Kidney (tissue), 22 donors: ENCODE measurements at places on chromosomes 1 and 21. TPM values are rescaled to one million over a fixed set of nuclear protein-coding genes. Genes with fewer than 3 reads are reported as not detected.

PRR9 gene
- not detected for total RNA-seq

PITHD1 gene
- 40.4 TPM for total RNA-seq

HUNK gene
- 17.2 TPM for total RNA-seq

ITGB3BP gene
- 27.2 TPM for total RNA-seq

KLHDC9 gene
- total RNA-seq, result 21.9 TPM

KISS1 gene
- total RNA-seq, result 0.50 TPM

RBP7 gene
- total RNA-seq, result 21.2 TPM

TNFRSF18 gene
- total RNA-seq, result 8.1 TPM

GBP1 gene
- 17.9 TPM for total RNA-seq

CYP4Z1 gene
- total RNA-seq, result 0.22 TPM

FCGR2B gene
- total RNA-seq, result 19.7 TPM

CD5L gene
- total RNA-seq, result 0.19 TPM

GNG12 gene
- 89.3 TPM for total RNA-seq

LCE1D gene
- total RNA-seq, result not detected

GRCh38 chr1:159826441-159827101 lies at the start of gene SLAMF8:
Gene SLAMF8, plus strand, starts transcription at chr1:159826873. Its CDS starts 26 bp downstream, at chr1:159826899.
- no peaks in the 10 kb centered on the region for H3K4me1 ChIP-seq
- no peaks in the 10 kb centered on the region for H3K36me3 ChIP-seq
- H3K27me3 ChIP-seq, result no peaks in the 10 kb centered on the region
- no peak for DNase-seq
- no peak within 1 kb of the TSS for H3K4me3 ChIP-seq
- no peak within 1 kb of the TSS for H3K27ac ChIP-seq

- peaks cover 8% of the 10 kb centered on the region for H3K4me1 ChIP-seq
- H3K27me3 ChIP-seq, result no peaks in the 10 kb centered on the region
- DNase-seq, result no peak
- H3K36me3 ChIP-seq, result peaks cover 5% of the 10 kb centered on the region
- H3K4me3 ChIP-seq, result no peak overlapping the region
Measured at GRCh38 chr1:75791022-75791421, 5.0 kb downstream of the RABGGTB start.

DNA sequence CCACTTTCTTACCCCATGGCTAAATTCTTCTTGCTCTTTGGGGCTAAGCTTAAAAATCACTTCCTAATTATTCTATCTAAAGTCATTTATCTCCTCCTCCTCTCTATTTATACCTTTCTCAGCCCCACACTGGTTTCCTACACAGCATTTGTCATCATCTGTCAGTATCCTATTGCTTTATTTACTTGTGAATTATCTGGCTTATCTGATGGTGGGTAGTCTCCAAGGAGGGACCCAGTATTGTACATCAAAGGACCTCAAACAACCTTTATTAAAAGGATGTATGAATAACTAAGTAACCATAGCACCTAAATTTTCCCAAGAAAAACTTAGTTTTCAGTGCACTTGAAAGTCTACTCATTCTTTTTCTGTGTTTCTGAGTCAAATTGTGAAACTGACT lies 332.7 kb upstream of the SNX7 start:
- no peak overlapping the region for H3K27ac ChIP-seq
- peaks cover 2% of the 10 kb centered on the region for H3K4me1 ChIP-seq
- H3K27me3 ChIP-seq, result no peaks in the 10 kb centered on the region
- no peak overlapping the region for H3K4me3 ChIP-seq

GRCh38 chr1:183480971-183481441 lies 8.7 kb downstream of the SMG7 start:
- no peaks in the 10 kb centered on the region for H3K27me3 ChIP-seq
- H3K27ac ChIP-seq, result no peak overlapping the region
- H3K4me3 ChIP-seq, result no peak overlapping the region
- no peaks in the 10 kb centered on the region for H3K36me3 ChIP-seq
- H3K4me1 ChIP-seq, result no peaks in the 10 kb centered on the region

GRCh38 chr1:98898940-98899339 lies 105.7 kb downstream of the PLPPR5 start:
- H3K27me3 ChIP-seq, result no peaks in the 10 kb centered on the region
- no peak overlapping the region for H3K27ac ChIP-seq
- no peaks in the 10 kb centered on the region for H3K36me3 ChIP-seq
- no peak for DNase-seq

DNA sequence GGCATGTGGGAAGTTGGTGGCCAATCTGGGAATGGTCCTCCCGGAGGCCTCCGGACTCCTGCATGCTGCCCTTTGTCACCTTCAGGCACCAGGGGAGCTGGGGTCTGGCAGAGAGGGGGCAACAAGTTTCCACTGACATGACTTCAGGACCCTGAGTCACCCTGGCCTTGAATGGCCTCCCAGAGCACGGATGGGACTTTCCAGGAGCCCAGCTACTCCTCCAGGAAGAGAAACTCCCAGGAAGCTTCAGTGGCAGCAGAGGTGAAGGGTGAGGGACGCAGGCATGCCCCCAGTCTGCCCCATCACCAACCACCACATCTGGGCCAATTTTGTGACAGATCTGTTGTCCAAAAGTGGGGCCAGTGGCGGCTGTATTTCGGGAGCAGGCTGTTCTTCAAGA lies 55.9 kb upstream of the WASF2 start:
- H3K36me3 ChIP-seq, result peaks cover 5% of the 10 kb centered on the region
- no peak for DNase-seq
- no peak overlapping the region for H3K4me3 ChIP-seq
- H3K27me3 ChIP-seq, result no peaks in the 10 kb centered on the region
- H3K4me1 ChIP-seq, result peaks cover 12% of the 10 kb centered on the region

DNA sequence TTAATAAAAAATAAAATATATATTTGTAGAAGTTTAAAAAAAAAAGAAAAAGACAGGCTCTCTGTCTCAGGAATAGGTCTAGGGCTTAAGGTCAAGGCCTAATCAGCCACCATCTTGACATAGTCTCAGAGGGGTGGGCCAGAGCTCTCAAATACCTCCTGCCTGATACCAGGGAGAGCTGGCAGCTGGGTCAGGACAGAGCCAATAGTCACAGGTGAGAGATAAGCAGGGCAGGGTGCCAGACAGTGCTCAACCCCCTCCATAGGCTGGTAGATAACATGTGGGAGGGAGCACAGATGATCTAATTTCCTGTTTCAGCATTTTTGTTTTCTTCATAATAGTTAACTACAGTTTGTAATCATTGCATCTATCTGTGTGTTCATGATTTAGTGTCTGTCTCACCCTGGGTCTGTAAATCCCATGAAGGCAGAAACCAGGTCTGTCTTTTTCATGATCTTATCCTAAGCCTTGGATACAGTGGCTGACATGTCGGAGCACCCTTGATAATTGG lies 152.0 kb upstream of the GRIK3 start:
- H3K27ac ChIP-seq, result no peak overlapping the region
- no peaks in the 10 kb centered on the region for H3K4me1 ChIP-seq
- no peak for DNase-seq
- H3K36me3 ChIP-seq, result no peaks in the 10 kb centered on the region
- no peak overlapping the region for H3K4me3 ChIP-seq
- no peaks in the 10 kb centered on the region for H3K27me3 ChIP-seq

GRCh38 chr21:45816794-45817193 lies 164.8 kb upstream of the COL6A1 start:
- no peak overlapping the region for H3K27ac ChIP-seq
- H3K4me3 ChIP-seq, result no peak overlapping the region
- H3K36me3 ChIP-seq, result no peaks in the 10 kb centered on the region
- no peaks in the 10 kb centered on the region for H3K4me1 ChIP-seq

DNA sequence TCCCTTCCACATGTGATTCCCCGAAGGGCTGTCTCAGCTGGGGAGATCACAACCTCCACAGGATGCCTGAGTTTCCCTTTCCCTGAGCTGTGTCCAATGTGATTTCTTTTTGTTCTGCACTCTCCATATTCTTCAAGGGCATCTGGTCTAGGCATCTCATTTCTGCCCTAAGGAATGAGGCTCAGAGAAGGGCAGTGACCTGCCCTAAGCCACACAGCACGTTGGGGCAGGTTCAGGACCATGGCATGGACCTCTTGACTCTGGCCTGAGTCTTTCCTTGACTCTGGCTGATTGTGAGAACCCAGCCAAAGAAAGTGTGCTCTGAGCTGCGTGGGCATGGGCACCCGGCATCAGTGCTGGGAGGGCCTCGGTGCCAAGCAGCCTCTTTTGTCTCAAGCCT lies 590.3 kb downstream of the PTPRU start:
- DNase-seq, result no peak
- H3K4me1 ChIP-seq, result no peaks in the 10 kb centered on the region
- no peak overlapping the region for H3K27ac ChIP-seq
- no peak overlapping the region for H3K4me3 ChIP-seq

DNA sequence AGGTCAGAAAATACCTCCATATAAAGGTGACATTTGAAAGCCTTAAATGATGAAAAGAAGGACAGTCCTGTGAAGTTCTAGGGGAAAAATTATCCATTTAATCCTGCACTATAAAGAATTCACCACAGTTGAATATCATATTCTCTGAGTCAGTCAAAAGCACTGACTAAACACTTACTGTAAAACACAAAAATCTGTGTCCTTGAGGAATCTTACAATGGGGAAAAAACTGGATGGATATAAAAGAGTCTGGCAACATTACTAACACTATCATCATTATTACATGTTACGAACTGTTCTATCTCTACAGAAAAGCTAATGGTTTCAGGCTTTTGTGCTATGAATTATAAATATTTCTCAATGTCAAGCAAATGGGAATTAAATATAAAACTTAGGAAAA lies 42.4 kb upstream of the HP1BP3 start:
- no peaks in the 10 kb centered on the region for H3K36me3 ChIP-seq
- H3K4me3 ChIP-seq, result no peak overlapping the region
- H3K27me3 ChIP-seq, result no peaks in the 10 kb centered on the region
- H3K27ac ChIP-seq, result no peak overlapping the region
- no peaks in the 10 kb centered on the region for H3K4me1 ChIP-seq

GRCh38 chr1:54359393-54360162 lies 46.6 kb downstream of the SSBP3 start:
- no peak overlapping the region for H3K27ac ChIP-seq
- peaks cover 30% of the 10 kb centered on the region for H3K4me1 ChIP-seq
- no peaks in the 10 kb centered on the region for H3K27me3 ChIP-seq

- no peak for DNase-seq
- H3K27me3 ChIP-seq, result no peaks in the 10 kb centered on the region
- H3K36me3 ChIP-seq, result no peaks in the 10 kb centered on the region
- no peak overlapping the region for H3K4me3 ChIP-seq
Measured at GRCh38 chr1:234330843-234331215, 42.4 kb upstream of the COA6 start.

- H3K4me1 ChIP-seq, result no peaks in the 10 kb centered on the region
- H3K4me3 ChIP-seq, result no peak overlapping the region
- no peak for DNase-seq
- no peaks in the 10 kb centered on the region for H3K27me3 ChIP-seq
- no peaks in the 10 kb centered on the region for H3K36me3 ChIP-seq
Measured at GRCh38 chr1:14190508-14190907, 408.0 kb upstream of the KAZN start.

GRCh38 chr1:203914292-203914691 lies 52.9 kb downstream of the SNRPE start:
- DNase-seq, result no peak
- H3K27me3 ChIP-seq, result no peaks in the 10 kb centered on the region
- H3K4me3 ChIP-seq, result no peak overlapping the region
- no peaks in the 10 kb centered on the region for H3K36me3 ChIP-seq
- H3K4me1 ChIP-seq, result no peaks in the 10 kb centered on the region

DNA sequence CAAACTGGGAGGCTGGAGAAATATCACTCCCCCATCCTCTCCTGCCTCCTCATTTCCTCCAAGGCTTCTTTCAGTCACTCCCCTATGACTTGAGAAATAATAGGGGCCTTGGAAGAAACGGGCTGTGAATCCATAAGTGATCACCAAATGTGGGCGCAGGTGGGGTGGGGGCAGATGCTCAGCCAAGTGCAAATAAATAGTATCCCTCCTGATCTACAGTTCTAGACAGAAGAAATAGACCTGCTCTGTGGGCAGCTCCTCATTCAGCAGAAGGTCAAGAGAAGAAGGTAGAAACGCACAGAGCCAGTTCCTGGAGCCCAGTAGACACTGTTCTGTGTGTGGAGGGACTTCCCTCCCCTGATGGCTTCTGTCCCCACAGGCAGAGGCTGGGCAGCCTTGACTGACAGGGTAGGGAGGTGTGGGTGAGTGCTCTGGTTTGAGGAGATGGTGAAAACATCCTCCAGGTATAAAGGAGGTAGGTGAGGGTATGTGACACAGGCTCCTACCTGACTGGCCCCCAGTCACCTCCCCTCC lies 17.1 kb downstream of the PAX7 start:
- no peak for DNase-seq
- H3K36me3 ChIP-seq, result no peaks in the 10 kb centered on the region
- no peaks in the 10 kb centered on the region for H3K4me1 ChIP-seq
- no peak overlapping the region for H3K4me3 ChIP-seq
- no peak overlapping the region for H3K27ac ChIP-seq

DNA sequence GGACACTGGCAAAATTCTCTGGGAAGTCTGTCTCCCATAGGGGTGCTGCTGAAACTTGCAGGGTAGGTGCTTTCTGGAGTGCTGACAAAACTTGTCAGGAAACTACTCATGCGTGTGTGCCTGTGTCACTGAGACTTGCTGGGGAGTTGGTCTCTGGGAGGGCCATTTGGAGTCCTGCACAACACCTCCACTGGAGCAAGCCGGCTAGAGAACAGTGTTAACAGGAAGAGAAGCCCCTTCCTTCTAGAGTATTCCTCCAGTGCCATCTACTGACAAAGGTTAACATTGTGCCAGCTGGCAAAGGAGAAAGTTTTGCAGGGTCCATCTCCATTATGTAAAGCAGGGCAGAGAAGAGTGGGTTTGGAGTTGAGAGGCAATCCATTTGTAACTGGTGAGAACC lies 30.0 kb downstream of the ZMYM4 start:
- DNase-seq, result peak; percentile 73
- H3K36me3 ChIP-seq, result no peaks in the 10 kb centered on the region
- peaks cover 5% of the 10 kb centered on the region for H3K4me1 ChIP-seq
- no peaks in the 10 kb centered on the region for H3K27me3 ChIP-seq
- no peak overlapping the region for H3K27ac ChIP-seq
- no peak overlapping the region for H3K4me3 ChIP-seq

DNA sequence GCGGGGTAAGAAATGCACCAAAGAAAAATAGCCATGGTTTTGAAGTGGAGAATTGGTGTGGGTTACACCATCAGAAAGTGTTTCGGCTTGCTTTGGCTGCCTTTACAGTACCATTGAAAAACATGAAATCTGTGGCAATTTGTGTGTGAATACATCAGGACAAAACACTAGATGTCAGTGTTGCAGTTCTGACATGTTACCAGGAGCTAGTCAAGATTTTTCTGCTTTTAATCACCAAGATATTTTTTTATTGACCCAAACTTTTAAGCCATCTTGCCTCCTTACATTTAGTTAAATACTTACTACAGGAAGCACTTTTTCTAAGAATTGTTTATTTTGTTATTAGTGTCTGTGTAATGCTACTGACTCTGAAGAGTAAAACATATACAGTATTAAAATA lies 14.3 kb downstream of the RRP15 start:
- DNase-seq, result no peak
- no peaks in the 10 kb centered on the region for H3K4me1 ChIP-seq
- H3K27me3 ChIP-seq, result no peaks in the 10 kb centered on the region
- H3K4me3 ChIP-seq, result no peak overlapping the region
- no peak overlapping the region for H3K27ac ChIP-seq

DNA sequence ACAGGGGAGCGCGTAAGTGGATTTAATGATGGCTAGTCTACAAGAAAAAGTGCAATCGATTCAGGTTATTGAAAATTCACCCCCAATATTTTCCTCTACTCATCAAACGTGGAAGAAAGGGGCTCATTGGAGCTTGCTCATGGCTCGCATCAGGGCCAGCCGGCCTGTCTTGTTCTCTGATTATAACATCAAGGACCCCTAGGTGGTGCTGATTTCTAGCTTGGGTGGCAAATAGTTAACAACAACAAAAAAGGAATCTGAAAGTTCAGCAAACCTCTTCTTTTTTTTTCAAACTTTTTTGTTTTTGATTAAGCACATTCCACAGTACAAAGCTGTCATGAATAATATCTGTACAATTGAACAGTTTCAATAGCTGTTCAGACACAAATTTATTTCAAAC lies 35.8 kb upstream of the SOD1 start:
- no peak overlapping the region for H3K4me3 ChIP-seq
- H3K36me3 ChIP-seq, result no peaks in the 10 kb centered on the region
- DNase-seq, result no peak
- H3K4me1 ChIP-seq, result no peaks in the 10 kb centered on the region
- H3K27me3 ChIP-seq, result no peaks in the 10 kb centered on the region
- H3K27ac ChIP-seq, result no peak overlapping the region
